Activated CD8-positive, alpha-beta memory T cell treated with anti-CD3 and anti-CD28 coated beads for 24 hours (primary cell): ENCODE measurements at places on chromosomes 7 and 10.

DNA sequence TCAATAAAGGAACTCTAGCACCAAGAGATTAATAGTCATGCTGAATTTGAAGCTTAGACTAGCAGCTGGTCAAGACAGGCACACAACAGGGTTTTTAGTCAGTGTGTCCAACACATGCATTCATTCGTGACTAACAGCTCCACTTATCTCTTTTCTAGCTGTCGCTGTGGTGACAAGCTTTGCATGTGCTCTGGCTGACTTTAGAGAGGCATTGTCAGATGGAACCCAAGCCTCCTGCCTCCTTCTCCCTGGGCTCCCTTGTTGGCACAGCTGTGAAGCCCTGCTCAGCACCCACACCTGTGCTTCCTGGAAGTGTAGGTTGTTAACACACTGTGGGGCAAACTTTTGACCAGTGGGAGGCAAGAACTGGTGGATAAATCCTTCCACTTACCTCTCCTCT lies 9.8 kb upstream of the AGK start:
- no peak for DNase-seq

DNA sequence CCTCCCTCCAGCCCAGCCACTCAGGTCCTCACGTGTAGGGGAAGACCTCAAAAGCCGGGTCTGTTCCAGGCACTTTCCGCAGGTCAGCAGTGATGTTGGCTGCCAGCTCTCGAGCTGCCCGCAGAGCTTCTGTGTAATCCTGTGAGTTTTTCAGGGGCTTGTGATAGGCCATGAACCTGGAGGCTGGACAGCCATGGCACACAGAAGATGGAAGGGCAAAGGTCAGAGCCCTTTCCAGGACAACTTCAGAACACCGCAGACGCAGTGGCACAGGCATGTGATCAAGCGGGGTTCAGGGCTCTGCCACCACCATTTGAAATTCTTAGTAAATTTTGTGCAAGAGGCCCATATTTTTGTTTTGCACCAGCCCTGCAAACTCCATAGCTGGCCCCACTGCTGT lies 24.0 kb downstream of the NPC1L1 start:
- DNase-seq: no peak

- no peak for DNase-seq
Measured at GRCh38 chr10:131625041-131625440, 275.8 kb upstream of the PPP2R2D start.

- DNase-seq: no peak
Measured at GRCh38 chr10:100803492-100803891, 58.1 kb downstream of the PAX2 start.

- no peak for DNase-seq
Measured at GRCh38 chr7:54704851-54705250, 54.2 kb downstream of the SEC61G start.

DNA sequence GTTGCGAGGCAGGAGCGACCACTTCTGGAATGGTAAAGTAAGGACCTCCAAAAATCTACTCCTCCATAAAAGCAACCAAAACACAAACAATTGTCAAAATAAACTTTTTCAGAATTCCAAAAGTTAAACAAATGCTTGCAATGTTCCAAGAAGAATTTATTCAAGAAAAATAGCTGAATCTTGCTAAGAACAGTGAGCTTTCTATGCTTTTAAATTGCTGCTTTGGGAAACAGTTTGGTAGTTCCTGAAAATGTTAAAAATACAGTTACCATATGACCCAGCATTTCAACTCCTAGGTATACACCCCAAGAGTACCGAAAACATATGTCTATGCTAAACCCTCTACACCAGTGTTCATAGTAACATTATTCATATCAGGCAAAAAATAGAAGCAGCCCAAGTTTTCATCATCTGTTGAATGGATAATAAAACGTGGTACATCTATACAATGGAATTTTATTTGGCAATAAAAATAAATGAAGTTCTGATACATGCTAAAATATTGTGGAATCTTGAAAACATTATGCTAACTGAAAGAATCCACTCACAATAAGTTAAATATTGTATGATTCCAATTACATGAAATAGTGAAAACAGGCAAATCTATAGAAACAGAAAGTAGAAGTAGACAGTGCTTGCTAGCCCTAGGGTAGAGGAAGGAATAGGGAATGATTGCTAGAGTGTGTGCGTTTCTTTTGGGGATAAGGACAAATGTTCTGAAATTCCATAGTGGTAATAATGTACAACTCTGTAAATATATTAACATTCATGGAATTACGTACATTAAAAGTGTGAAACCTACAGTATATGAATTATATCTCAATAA lies 57.0 kb downstream of the LRRN3 start:
- DNase-seq: no peak

GRCh38 chr7:2438186-2438585 lies 34.8 kb downstream of the CHST12 start:
- DNase-seq: no peak

DNA sequence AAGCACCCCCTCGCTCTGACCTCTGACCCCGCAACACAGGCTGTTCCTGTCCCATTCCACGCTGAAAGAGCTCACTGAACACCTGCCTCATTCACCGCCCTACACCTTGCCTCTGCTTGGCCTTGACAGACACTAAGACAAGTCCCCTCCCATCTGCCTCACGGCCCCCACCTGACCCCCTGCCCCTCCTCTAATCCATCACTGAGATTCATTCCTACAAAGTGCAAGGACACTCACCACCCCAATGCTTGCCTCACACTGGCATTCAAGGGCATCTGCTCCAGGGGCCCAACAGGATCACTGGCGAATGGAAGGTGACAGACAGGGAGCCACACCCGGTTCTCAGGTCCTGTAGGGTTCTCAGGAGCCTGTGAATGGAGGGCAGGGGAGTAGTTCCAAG lies 68.1 kb upstream of the NANOS1 start:
- DNase-seq: no peak

GRCh38 chr10:123860856-123861255 lies 30.8 kb downstream of the CPXM2 start:
- no peak for DNase-seq

GRCh38 chr7:114972567-114972966 lies 50.7 kb downstream of the MDFIC start:
- no peak for DNase-seq

- DNase-seq: no peak
Measured at GRCh38 chr10:125201791-125202622, 41.6 kb upstream of the CTBP2 start.

GRCh38 chr10:17744341-17744861 lies 7.6 kb upstream of the TMEM236 start:
- DNase-seq: no peak
